Subcutaneous preadipocyte (primary cell): ENCODE measurements at places on chromosomes 2 and 18. TPM values are rescaled to one million over a fixed set of nuclear protein-coding genes. Genes with fewer than 3 reads are reported as not detected.

The TANK gene
- total RNA-seq, result 81.2 and 85.8 TPM in 2 replicates

The CDK15 gene
- total RNA-seq, result 2.2 and 4.7 TPM in 2 replicates

The DTNA gene
- 24.6 and 31.6 TPM in 2 replicates for total RNA-seq

The DPP4 gene
- total RNA-seq, result 214 and 266 TPM in 2 replicates

The PTRHD1 gene
- total RNA-seq, result 16.6 and 28.3 TPM in 2 replicates
